ENCODE measurements at places on chromosomes 7 and 10.

DNA sequence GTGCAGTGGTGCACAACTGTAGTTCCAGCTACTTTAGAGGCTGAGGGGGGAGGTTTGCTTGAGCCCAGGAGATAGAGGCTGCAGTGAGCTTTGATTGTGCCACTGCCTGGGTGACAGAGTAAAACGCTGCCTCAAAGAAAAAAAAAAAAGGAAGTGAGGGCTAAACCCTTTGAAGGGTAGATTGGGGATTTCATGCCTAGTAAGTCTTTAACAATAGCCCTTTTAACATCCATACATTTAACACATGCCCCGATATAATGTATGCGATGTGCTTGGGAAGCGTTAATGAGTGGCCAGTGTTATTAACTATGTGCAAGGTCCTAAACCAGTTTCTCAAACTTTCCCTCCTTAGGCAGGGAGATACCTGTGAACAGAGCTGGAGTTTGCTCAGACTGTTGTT is 229.2 kb upstream of the HPS1 start:
- DNase-seq: no peak

GRCh38 chr7:91852263-91852741 is 28.2 kb downstream of the MTERF1 start:
- DNase-seq: peak; percentile 49

DNA sequence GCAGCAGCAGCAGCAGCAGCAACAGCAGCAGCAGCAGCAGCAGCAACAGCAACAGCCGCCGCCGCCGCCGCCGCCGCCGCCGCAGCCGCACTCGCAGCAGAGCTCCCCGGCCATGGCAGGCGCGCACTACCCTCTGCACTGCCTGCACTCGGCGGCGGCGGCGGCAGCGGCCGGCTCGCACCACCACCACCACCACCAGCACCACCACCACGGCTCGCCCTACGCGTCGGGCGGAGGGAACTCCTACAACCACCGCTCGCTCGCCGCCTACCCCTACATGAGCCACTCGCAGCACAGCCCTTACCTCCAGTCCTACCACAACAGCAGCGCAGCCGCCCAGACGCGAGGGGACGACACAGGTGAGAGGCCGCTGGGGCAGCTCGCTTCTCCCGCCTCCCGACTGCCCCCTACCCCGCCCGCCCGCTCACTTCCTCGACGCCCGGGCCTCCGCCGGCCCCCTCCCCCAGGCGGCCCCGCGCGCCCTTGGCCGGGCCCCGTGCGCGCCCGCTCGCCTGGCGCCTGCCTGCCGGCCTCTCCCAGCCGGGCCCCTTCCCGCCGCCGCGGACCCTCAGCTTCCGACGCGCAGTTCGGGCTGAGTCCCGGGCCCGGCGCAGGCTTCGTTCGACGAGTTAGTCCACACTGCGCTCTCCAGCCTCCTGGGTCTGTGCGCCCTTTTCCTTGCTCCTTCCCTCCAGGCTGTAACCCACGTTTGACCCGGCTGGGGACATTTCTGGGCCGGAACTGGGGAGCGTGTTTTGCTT is 882 bp downstream of the DLX6 start:
- peak; percentile 12 for DNase-seq

DNA sequence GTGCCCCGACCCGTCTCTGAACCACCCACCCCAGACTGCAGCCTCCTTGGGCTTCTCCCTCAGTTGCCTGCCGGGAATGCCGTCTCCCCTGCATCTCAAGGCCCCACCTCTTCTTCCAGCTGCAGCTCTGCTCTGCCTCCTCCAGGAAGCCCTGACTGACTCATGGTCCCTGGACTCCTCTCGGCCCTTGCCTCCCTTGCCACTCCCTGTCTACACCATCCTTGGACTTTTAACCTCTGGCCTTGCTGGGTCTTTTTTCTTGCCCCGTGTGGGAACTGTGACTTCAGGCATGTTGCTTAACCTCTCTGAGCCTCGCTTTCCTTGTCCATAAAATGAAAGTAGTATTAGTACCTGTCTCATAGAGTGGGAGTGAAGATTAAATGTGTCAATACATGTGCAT is 56.3 kb downstream of the C10orf105 start:
- DNase-seq: no peak

DNA sequence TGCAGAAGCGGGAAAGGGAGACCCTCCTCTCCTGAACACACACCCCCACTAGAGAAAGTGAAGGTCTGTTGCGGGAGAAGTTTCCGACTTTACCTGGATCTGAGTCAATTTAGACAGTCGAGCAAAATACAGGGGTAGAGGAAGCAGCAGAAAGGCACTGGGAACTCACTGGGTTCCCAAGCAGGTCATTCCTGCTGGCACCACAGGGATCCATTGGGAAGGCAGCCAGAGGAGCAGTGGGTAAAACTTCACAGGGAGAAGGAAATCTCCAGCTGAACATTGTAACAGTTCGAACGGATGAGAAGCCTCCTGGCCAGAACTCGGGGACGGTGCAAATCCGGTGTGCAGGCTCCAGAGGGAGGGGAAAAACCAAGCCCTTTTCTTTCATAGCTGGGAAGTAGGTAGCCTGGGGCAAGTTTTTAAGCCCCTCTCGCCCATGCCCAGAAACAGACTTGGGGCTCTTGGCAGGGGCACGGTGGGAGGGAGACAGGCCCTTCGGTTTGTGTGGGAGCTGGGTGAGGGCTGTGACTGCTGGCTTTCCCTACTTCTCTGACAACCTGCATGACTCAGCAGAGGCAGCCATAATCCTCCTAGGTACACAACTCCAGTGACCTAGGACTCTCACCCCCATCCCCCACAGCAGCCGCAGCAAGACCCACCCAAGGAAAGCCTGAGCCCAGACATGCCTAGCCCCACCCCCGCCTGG is 51.9 kb downstream of the DDC start:
- DNase-seq: no peak

DNA sequence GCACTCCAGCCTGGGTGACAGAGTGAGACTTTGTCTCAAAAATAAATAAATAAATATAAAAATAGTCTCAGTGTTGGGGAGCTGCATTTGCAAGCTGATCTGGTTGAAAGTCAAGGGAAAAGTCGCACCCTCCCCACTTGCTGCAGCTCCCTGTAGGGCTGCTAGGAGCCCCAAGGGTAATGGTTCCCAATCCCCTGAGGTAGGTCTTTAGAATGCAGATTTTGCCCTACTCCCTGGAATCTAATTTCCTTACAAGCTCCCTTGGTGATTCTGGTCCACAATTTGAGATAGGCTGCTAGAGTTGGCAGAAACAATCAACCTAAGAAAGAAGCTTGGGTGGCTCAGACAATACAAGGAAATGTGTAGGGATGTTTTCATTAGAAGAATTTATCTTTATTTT is 232.5 kb upstream of the YAE1 start:
- DNase-seq: no peak

DNA sequence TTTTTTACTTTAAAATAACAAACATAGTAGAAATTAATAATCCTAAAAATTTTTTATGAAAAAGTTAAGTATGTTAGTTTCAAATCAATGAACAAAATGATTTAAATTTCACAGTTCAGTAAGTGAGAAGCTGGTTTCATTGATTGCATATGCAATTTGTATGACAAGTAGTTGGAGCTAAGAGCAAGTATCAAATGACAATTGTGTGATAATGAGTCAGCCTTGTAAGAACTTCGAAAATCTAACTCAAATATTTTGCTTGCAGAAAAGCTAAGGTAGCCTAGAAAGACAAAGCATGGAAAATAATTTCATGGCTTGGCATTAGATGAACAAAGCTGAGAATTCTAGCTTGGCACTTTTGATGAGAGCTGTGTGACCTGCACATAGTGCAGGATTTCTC is 111.5 kb downstream of the HDAC9 start:
- DNase-seq: no peak

GRCh38 chr7:123260428-123260960 is 60.7 kb upstream of the SLC13A1 start:
- DNase-seq: no peak

GRCh38 chr7:36408589-36408988 is 18.9 kb downstream of the ANLN start:
- no peak for DNase-seq
